CD8-positive, alpha-beta T cell (primary cell): ENCODE measurements at places on chromosomes 1 and 21.

DNA sequence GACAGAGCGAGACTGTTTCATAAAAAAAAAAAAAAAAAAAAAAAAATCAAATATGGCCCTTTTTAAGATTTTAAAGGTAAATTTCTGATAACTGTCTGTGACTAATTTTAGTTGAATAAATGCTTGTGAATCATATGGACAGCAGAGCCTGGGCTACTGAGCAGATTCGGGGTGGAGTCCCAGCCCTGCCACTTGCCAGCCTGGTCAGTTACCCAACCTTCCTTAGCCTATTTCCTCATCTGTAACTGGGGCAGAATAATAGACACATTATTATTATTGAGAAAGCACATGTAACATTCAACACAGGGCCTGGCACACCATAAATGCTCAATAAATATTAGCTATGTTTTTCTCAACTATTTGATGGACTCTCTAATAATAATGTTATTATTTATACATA, 11.2 kb upstream of the H3-3A start:
- no peak for DNase-seq

DNA sequence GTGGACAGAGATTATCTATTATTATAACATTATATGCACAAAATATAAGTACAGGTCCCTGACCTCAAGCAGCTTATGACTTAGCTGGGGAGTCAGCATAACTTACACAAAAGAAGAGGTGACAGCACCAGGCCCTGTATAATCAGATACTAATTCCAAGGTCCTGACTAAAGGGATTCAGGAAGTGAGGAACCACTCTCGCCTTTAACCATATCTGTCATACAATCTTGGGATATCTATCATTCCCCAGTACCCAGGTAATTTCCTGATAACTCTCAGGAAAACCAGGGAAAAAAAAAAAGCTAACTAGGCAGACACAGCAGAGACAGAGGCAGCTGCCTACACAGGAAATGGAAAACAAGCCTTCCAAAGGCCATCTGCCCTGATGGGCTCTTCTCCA, 78.5 kb upstream of the CAMK1G start:
- no peak for DNase-seq

DNA sequence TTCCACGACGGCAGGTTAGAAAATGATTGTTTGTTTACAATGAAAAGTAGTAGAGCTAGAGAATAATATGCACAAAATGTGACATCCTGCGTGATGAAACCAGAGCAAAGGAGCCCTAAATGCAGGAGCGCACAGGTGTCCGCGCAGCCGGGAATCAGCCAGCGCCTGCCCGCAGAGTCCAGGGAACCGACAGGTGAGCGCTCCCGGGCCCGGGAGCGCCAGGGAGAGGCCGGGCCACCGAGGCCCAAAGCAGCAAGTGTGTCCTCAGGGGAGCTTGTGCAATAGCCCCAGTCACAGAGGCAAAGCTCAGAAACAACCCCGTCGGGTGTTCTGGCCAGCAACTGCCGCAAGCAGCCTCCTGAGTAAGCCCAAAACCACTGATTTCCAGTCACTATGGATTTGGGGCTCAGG, 789 bp upstream of the GALE start:
- no peak for DNase-seq

GRCh38 chr1:54403808-54404261, 2.4 kb downstream of the SSBP3 start:
- no peak for DNase-seq

- DNase-seq = no peak
Measured at GRCh38 chr21:34704119-34704518, 35.3 kb downstream of the CLIC6 start.
